ENCODE measurements at places on chromosomes 6 and 20.

DNA sequence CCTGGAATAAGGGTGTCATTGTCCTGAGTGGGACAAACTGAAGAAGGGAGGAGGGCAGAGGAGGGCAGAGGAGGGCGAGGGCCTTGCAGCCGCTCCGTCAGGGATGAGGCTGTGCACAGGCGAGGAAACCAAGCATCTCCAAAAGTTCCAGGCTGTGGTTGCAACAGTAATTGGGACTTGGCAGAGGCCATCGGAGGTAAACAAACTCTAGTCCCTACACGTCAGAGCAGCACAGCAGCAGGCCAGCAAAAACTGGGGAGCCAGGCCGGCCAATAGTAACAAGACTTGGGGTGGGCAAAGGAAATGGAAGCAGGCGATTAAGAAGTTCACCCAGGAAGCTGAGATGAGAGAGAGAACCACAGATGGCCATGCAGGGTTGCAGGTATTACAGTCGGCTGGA lies 142.8 kb downstream of the SMOC2 start:
- no peak for DNase-seq

GRCh38 chr6:101268541-101268940 lies 125.0 kb upstream of the GRIK2 start:
- DNase-seq: no peak

- DNase-seq: peak; percentile 81
Measured at GRCh38 chr6:36360241-36361054, 23.8 kb upstream of the BNIP5 start.

GRCh38 chr20:7967199-7967844 lies 27.1 kb upstream of the HAO1 start:
- DNase-seq: no peak

- no peak for DNase-seq
Measured at GRCh38 chr6:163001330-163001729, 273.6 kb downstream of the PACRG start.

- DNase-seq: no peak
Measured at GRCh38 chr6:163122365-163122764, 292.2 kb upstream of the QKI start.

- DNase-seq: peak; percentile 30
Measured at GRCh38 chr20:8127553-8128255, 4.4 kb upstream of the PLCB1 start.

DNA sequence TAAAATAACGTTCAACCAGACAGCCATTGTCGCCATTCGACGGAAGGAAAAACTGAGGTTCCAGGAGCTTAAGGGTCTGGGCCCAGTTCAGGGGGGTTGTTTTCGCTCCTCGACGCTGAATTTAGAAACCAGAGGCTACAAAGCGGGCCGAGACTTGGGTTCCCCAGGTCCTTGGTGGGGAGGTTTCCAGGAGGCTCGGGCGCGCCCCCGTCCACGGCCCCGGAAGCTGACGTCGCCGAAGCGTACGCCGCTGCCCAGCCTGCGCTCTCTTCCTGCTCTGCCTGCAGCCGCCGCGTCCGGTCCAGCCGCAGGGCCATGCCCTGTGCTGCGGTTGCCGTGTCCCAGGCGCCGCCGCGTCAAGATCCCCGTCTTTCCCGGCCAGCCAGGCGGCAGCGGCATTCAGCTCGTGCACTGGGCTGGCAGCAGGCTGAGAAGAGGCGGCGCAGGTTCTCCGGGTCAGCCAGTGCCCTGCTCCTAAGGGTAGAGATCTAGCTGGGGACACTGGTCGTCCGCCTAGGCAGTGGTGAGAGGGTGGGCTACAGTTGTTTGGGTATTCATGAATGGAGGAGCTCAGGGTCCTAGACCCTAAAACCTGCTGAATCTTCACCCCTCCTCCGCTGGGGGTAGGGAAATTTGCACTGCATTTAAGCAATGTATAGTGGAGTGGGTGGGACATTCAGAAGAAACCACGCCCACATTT lies 901 bp upstream of the TRIM26 start:
- peak; percentile 84 for DNase-seq

- no peak for DNase-seq
Measured at GRCh38 chr6:156508923-156509322, 268.3 kb upstream of the ARID1B start.

GRCh38 chr6:6579281-6579680 lies 9.2 kb upstream of the LY86 start:
- DNase-seq: no peak

DNA sequence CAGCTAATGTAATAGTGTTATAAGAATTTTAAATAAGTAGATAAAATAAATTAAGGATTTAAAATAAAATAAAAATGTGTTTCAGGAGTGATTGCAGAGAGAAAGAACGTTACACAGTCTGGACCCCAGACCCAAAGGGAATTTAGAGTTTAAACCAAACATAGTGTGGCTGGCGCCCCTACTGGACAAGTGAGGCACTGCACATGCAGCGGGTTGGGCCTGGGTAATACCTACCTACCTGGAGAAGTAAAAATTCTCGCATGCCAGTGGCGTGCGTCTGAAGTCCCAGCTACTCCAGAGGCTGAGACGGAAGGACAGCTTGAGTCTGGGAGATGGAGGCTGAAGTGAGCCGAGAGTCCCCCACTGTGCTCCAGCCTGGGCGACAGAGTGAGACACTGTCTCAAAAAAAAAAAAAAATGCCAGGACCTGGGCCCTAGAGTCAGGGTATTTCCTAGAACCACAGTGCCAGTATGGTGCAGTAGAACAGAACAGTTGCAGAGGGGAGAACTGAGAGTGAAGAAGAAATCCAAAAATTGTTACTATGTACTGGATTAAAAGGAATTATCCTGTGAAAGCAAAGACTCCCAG lies 71.4 kb upstream of the TCF21 start:
- DNase-seq: peak; percentile 69
